ENCODE measurements at places on chromosomes 2 and 18.

DNA sequence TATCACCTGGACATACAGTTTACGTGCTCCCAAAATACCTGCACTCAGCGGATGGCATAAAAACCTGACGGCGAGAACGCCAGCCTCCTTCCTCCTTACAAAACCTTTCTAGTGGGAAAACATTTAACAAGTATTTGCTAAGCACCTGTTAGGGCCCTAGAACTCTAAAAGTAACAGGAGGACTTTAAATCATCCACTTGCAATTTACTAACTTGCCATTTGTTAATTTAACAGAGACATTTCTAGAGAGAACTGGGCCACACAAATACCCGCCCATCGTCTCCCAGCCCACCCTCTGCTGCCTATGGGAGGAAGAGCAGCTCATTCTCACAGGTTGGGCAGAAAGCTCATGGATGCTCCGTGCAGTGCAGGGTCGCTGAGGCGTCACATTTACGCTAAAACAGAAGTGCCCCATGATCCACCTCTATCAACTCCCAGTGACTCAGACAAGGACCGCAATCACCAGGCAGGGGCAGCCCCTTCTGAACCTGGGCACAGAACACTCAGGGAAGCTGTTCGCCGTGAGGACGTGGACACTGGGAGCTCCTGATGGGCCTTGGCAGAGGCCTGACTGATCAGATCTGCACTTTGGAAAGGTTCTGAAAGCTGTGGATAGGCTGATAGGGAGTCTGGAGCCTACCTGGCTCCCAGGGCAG is 106.9 kb downstream of the HDAC4 start:
- peak; percentile 41 for DNase-seq

- DNase-seq, result no peak
Observed at GRCh38 chr2:133422931-133423351, 145.3 kb downstream of the NCKAP5 start.

DNA sequence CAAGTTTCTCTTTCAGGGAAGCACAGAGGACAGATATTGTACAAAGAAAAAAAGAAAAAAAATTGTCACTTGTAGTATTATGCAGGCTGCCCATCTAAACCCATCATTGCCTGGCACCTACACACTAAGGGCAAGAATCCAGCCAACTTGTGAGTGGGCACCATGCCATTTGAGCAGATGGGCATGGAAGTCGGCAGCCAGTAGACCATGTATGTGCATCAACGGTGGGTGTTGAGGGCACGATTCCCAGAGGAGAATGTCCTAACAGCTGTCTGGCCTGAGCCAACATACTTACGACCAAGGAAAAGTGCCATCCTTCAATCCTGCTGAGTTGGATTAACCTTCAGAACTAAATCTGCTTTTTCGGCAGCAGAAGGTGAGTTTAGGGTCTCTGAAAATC is 63.9 kb downstream of the ARHGAP15 start:
- no peak for DNase-seq

DNA sequence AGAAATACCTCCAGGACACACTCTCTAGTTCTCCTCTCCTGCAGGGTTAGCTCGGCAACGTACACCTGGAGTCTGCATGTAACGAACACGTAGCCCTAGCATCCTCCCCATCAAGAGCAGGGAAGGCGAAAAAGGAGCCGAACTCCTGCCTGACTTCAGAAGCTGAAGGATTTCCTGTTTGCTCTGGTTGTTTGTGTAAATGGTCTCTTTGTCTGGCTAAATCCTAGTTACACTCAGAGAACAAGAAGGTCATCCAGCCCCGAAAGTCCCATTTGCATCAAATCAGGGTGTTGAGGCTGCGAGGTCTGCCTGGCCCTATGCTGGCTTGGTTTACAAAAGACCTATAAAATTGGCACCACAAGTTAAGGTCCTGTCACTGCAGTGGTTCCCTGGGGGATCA is 66.4 kb upstream of the POMC start:
- DNase-seq, result no peak

DNA sequence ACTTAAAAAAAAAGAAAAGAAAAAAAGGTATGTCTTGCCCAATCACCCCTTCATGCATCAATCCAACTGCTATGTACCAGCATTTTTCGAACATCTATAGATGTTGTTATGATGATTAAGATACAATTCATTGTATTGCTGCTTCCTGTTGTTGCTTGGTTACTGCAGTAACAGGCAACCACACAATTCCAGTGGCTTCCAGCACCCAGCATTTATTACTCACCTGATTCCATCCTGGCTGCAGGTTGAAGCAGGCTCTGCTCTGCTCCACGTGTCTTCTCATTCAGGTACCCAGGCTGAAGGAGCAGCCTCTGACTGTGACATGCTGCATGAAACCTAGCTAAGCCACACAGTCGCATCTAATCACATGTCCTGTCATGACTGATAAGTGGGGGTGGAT is 196.9 kb downstream of the INO80D start:
- DNase-seq, result no peak

Data from activated naive CD8-positive, alpha-beta T cell treated with anti-CD3 and anti-CD28 coated beads, Interleukin-2, amount 10 ng/mL, durations not matched to agents 7 days and 5 days (primary cell).